ENCODE measurements at places on chromosomes 12 and 14.

GRCh38 chr12:22615963-22616501 is 8.9 kb upstream of the ETNK1 start:
- H3K4me1 ChIP-seq = no peaks in the 10 kb centered on the region
- no peaks in the 10 kb centered on the region for H3K27me3 ChIP-seq
- no peak overlapping the region for H3K4me3 ChIP-seq
- no peak for DNase-seq
- H3K36me3 ChIP-seq = no peaks in the 10 kb centered on the region

DNA sequence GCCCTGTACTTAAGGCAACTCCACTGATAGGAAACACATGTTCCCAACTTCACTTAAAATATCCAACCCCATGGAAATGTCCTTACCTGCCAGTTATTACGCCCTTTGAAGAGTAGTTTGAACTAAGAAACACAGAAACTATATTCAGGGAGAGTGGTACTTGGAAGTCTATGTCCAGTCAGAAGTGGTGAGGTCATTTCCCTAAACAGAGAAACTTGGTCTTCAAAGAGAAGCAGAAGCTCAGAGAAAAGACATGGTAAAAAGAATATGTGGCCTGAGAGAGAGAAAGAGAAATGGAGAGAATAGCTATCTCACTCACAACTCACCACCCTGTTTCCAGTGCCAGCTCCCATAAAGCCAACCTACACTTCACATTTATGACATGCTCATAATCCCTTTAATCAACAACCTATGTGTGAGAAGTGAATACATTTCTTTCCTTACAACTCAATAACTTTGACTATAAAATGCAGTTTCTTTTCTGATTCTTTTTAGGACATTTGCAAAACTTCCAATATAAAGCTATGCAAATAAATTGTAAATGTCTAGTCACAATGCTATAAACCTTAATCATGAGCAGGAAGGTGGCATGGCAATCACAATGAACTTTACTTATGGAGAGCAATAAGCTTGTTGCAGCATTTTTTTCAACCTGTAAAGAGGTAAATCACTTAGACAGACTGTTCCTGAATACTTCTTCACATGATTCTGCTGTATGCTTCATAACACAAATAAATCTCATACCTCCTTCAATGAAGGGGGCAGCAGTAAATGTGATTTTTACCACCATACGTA is 67.1 kb downstream of the CPNE8 start:
- no peaks in the 10 kb centered on the region for H3K4me1 ChIP-seq
- no peak overlapping the region for H3K27ac ChIP-seq
- no peaks in the 10 kb centered on the region for H3K36me3 ChIP-seq
- DNase-seq = no peak
- H3K4me3 ChIP-seq = no peak overlapping the region

GRCh38 chr12:54161481-54162437 is 27.0 kb downstream of the SMUG1 start:
- DNase-seq = no peak
- no peak overlapping the region for H3K27ac ChIP-seq
- H3K4me3 ChIP-seq = no peak overlapping the region
- no peaks in the 10 kb centered on the region for H3K36me3 ChIP-seq
- peaks cover 25% of the 10 kb centered on the region for H3K4me1 ChIP-seq

DNA sequence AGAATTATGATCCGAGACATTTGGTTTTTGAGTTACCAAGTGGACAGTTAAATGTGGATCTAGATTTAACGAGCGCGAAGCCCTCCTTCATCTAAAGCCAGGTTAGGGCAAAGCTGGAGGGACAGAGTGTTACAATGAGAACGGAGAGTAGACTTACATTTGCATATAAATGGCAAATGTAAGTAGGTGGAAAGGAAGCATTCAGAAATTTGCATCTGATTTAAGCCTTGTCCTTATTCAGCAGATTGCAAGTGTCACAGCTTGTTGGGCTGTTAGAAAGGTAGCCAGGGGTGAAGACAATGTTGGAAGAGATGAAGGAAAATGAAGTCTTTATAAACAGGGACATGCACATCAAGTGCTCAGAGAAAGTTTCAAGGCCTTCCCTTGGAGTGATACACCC is 806.2 kb downstream of the GALC start:
- no peaks in the 10 kb centered on the region for H3K27me3 ChIP-seq
- H3K36me3 ChIP-seq = no peaks in the 10 kb centered on the region
- no peak overlapping the region for H3K27ac ChIP-seq
- no peaks in the 10 kb centered on the region for H3K4me1 ChIP-seq
- no peak for DNase-seq
- H3K4me3 ChIP-seq = no peak overlapping the region

DNA sequence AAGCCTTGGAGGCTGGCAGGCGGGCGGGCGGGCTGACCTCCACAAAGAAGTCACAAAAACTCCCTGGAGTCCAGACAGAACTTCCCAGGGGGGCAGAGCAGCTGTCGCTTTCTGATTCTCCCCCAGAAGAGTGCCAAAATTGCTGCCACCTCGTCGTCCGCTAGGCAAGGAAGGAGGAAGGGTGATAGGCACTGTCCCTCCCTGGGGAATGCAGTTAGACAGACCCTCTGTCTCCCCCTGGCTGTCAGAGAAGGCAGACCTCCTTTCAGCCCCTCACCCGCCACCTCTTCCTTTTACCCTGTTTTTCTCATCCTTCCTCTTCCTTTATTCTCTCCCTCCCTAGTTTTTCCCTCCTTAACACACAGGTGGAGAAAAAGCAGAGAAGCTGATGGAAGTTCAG is 18.7 kb downstream of the GRIN2B start:
- peaks cover 29% of the 10 kb centered on the region for H3K27me3 ChIP-seq
- DNase-seq = no peak
- no peak overlapping the region for H3K4me3 ChIP-seq
- no peaks in the 10 kb centered on the region for H3K36me3 ChIP-seq
- H3K4me1 ChIP-seq = no peaks in the 10 kb centered on the region
- no peak overlapping the region for H3K27ac ChIP-seq

DNA sequence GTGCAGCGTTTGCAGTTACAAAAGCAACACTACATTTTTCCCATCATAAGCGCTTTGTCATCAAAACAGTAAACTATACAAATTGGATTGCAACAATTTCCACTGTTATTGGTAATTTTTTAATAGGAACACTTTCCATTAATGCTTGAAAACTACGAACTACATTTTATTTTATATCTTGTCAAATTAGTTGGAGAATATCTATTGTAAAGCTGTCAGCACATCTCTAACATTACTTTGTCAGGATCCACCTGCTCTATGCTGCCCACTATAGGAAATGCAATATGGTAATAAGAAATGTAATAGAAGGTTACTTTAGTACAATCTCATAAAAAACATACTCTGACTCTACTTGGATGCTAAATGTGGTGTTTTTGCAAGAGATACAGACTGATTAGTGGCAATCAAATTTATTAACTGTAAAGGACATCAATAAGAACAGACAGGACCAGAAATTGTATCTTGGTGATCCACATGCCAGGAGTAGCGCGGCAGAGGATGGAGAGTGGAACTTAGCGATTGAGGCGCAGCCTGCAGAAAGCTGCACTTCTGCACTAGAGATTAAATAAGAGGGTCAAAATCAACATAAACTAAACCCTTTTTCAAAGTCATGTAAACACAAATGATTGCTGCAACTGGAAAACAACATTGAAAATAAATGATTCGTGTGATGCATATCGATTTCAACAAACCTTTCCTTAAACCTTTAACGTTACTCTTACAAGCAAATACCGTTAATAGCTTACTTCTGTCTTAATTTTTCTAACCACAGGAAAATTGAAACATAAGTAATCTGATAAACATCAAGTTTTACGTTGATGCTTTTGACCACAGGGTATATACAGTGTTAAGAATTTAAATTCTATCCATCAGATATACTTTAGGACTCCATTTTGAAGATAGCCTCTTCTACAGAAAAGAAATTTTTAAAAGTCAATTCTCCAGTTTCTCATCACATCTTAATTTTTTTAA is 3.6 kb upstream of the ARID2 start:
- no peak for DNase-seq
- H3K36me3 ChIP-seq = no peaks in the 10 kb centered on the region
- no peaks in the 10 kb centered on the region for H3K27me3 ChIP-seq
- peak overlapping the region; percentile 100 for H3K27ac ChIP-seq
- H3K4me1 ChIP-seq = peaks cover 55% of the 10 kb centered on the region

GRCh38 chr12:113368331-113368730 is 9.9 kb downstream of the PLBD2 start:
- no peak for DNase-seq
- no peaks in the 10 kb centered on the region for H3K27me3 ChIP-seq
- H3K36me3 ChIP-seq = peaks cover 26% of the 10 kb centered on the region
- H3K27ac ChIP-seq = no peak overlapping the region

DNA sequence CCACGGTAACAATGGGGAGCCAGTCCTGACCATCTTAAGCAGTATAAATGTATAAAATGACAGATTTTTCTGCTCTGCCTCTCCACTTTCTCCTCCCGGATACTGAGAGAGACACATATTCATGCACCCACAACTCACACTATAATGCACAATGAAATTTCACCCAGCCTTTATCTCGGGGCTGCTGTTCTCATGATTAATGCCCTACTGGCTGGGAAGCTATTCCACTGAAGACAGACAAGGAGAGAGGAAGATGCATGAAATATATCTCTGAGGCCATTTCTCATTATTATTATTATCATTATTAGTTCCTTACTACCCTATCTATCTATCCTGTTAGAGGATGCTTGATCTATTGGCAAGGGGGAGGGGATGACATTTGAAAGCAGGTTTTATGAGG is 501.7 kb downstream of the DIO2 start:
- DNase-seq = no peak
- H3K4me1 ChIP-seq = no peaks in the 10 kb centered on the region
- no peaks in the 10 kb centered on the region for H3K36me3 ChIP-seq
- H3K4me3 ChIP-seq = no peak overlapping the region
- H3K27ac ChIP-seq = no peak overlapping the region

DNA sequence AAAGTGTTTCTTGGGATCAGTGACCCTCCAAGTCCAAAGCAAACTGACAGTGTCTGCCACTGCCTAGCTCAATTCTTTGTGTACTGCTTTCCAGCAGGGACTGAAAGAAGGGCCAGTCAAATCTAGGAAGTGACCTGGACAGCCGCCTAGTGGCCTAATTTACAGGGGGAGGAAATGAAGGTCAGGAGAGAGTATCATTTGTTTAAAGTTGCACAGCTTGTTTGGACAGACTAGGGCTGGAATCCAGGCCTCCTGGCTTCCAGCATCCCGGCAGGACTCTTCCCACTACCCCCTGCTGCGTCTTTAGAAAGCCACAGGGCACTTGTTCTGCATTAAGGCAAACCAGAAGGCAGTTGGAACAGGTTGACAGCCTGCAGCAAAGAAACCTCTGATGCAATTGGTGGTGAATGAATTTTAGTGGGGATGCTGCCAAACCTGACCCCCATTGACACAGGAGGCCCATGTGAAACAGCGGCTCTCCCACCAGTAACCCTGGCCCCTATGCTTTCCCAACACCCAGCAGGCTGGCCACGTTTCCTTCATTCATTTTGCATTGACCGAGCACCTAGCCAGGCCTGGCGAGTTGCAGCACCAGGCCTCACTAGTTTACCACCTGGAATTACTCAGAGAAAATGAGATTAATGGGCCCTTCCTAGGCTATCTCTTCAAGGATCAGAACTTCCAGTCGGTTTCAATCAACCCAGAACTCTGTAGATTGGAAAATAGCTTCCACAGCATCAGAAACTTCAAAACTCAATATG is 28.2 kb downstream of the GALNT16 start:
- H3K4me1 ChIP-seq = peaks cover 27% of the 10 kb centered on the region
- no peak overlapping the region for H3K4me3 ChIP-seq
- H3K27me3 ChIP-seq = no peaks in the 10 kb centered on the region
- H3K36me3 ChIP-seq = no peaks in the 10 kb centered on the region
- DNase-seq = no peak

GRCh38 chr14:69354383-69355153 is 43.5 kb downstream of the ERH start:
- H3K36me3 ChIP-seq = no peaks in the 10 kb centered on the region
- no peak overlapping the region for H3K4me3 ChIP-seq
- H3K4me1 ChIP-seq = peaks cover 19% of the 10 kb centered on the region
- DNase-seq = no peak

DNA sequence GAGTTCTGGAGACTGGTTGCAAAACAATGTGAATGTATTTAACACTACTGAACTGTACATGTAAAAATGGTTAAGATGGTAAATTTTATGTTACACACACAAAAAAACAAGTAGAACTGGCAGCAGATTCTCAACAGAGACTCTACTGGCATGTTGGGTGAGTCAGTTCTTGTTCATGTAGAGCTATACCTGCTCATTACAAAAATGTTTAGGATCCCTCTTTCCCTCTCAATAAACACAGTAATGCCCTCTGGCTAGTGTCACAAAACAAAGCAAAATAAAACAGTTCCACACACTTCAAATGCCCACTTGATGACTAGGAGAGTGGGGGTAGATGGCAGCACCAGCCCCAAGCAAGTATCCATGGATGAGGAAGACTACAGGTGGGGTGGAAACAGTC is 13.7 kb upstream of the ZNF740 start:
- no peak for DNase-seq
- H3K4me3 ChIP-seq = no peak overlapping the region
- no peaks in the 10 kb centered on the region for H3K27me3 ChIP-seq
- peaks cover 25% of the 10 kb centered on the region for H3K36me3 ChIP-seq
- no peaks in the 10 kb centered on the region for H3K4me1 ChIP-seq
- H3K27ac ChIP-seq = no peak overlapping the region

- DNase-seq = no peak
- H3K4me3 ChIP-seq = no peak overlapping the region
- peaks cover 80% of the 10 kb centered on the region for H3K36me3 ChIP-seq
- H3K27ac ChIP-seq = no peak overlapping the region
Observed at GRCh38 chr12:6573001-6573400, 4.9 kb upstream of the NOP2 start.

GRCh38 chr14:63478010-63478409 is 65.2 kb downstream of the PPP2R5E start:
- no peak for DNase-seq
- peak overlapping the region; percentile 14 for H3K4me3 ChIP-seq
- H3K4me1 ChIP-seq = peaks cover 32% of the 10 kb centered on the region

DNA sequence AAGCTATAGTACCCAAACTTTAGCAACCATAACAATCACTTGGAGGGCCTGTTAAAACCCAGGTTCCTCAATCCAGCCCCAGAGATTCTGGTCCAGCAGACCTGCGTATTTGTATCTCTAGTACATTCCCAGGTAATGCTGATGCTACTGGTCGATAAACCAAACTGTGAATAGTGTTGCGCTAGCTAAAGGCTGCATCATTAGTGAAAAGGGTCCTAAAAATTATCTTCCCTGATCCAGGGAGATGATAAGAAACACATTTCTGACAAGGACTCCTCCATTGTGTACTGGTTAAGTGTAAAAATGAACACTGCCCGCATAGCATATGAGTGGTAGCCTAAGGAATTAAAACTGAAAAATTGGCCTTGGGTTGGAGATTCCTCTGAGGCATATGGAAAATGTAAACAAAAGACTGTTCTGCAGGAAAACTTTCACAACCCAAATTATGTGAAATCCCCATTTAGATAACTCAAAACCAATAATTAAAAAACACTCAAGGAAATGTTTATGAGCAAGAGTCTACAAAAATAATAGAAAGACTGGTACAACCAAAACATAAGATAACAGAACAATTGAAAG is 322.7 kb downstream of the CEP128 start:
- no peaks in the 10 kb centered on the region for H3K27me3 ChIP-seq
- no peak overlapping the region for H3K27ac ChIP-seq
- H3K36me3 ChIP-seq = no peaks in the 10 kb centered on the region
- no peak for DNase-seq

- DNase-seq = peak; percentile 85
- no peaks in the 10 kb centered on the region for H3K36me3 ChIP-seq
- peak overlapping the region; percentile 12 for H3K4me3 ChIP-seq
Observed at GRCh38 chr12:6347367-6348338, 5.8 kb upstream of the TNFRSF1A start.

Measured in suprapubic skin (tissue), 4 donors.